Cortex of kidney (tissue), 1 donor: ENCODE measurements at places on chromosomes 2 and 18.

DNA sequence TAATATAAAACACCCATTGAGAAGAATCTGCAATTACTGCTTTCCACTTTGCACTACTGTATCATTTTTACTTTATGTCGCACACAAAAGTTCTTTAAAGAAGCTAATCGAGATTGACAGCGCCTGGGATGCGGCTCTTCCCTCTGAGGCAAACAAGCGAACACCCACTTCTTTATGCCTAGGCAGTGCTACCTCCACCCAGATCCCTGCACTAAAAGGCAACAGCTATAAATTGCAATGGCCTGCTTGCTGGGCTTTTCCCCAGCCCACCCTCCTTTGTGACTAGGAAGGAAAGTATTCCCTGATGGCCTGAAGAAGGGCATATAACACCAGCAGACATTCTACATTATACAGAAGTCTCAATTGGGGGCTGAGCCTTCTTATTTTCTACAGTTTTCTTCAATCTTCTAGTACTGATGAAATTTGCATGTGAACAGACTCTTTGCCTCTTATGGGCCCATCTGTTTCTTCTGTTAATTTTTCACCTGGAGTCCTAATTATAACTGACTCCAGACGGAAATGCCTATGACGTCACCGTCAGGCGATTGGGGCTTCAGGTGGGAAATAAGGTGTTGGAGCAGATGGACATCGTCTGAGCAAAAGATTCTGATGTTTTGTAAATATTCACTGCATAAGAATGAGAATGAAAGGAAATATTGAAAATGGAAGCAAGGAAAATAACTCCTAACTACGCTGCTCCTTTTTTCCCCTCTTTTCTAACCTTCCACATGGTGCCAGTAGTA lies 138.9 kb upstream of the DCC start:
- no peak for DNase-seq

- DNase-seq, result no peak
Observed at GRCh38 chr2:205808486-205809121, 126.3 kb downstream of the NRP2 start.

GRCh38 chr2:160647967-160648685 lies 154.5 kb upstream of the RBMS1 start:
- DNase-seq, result no peak

DNA sequence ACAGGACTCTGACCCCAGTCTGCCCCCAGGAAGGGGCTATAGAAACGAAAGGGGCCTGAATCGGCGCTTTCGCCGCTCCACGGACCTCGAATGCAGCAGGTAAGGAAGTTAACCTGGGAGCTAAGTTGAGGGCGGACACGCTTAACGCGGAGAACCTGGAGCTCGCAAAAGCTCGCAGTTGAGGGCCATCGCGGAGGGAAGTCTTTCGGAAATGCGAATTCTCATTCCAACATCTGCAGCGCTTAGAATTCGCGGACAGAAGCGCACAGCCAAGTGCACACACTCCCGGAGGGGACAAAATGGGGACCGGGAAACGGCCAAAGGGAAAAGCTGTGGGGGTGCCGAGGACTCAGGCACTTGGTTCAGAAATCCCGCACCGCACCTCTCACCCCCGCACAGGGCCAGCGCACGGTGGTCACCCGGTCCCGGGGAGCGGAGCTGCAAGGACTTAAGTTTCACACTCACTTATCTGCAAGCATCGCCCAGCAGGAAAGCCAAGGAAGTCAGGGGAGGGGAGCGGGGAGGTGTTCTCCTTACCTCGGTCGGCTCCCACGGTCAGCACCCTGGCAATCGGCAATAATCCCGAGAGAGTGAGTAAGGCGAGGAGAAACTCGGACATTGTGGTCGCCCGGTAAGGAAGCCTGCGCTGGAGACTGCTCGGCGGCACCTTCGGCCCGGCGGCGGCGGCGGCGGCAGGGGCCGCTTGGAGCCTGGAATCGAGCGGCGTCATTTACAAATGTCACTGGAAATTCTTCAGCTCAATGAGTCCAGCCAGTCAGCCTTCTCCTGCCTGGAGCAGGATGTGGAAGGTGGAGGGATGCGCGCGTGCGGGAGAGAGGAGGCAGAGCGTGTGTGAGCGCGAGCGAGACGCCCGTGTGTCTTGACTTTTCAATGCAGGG lies 456 bp downstream of the LRP1B start:
- DNase-seq, result no peak

GRCh38 chr2:60028849-60029565 lies 524.4 kb downstream of the BCL11A start:
- no peak for DNase-seq

DNA sequence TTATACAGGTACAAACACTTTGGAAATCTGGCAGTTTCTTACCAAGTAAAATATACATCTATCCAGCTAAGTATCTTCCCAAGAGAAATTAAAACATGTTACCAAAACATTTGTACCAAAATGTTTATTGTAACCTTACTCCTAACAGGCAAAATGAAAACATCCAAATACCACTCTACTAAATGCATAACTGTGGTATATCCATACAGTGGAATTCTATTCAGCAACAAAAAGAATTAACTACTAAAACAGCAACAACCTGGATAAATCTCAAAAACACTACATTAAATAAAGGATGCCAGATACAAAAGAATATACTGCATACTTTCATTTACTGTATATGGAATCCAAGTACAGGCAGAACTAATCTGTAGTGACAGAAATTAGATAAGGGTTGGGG lies 51.1 kb downstream of the TLK1 start:
- no peak for DNase-seq

DNA sequence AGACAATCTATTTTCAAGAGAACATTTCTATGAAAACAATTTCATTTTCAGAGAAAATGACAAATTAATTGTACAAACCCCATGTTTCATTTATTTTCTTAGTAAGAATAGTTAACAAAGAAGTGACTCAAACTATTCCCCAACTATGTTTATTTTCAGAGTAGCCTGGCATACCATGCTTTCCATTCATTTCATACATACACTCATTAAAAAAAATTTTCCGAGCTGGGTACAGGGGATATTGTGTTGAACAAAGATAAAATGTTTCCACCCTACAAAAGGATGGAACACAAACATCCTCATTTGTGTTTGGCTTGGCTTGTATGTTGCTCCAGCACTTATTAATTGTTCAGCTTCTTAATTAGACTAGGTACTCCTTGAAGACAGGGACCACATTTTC lies 331.4 kb downstream of the EXOC6B start:
- DNase-seq, result no peak

DNA sequence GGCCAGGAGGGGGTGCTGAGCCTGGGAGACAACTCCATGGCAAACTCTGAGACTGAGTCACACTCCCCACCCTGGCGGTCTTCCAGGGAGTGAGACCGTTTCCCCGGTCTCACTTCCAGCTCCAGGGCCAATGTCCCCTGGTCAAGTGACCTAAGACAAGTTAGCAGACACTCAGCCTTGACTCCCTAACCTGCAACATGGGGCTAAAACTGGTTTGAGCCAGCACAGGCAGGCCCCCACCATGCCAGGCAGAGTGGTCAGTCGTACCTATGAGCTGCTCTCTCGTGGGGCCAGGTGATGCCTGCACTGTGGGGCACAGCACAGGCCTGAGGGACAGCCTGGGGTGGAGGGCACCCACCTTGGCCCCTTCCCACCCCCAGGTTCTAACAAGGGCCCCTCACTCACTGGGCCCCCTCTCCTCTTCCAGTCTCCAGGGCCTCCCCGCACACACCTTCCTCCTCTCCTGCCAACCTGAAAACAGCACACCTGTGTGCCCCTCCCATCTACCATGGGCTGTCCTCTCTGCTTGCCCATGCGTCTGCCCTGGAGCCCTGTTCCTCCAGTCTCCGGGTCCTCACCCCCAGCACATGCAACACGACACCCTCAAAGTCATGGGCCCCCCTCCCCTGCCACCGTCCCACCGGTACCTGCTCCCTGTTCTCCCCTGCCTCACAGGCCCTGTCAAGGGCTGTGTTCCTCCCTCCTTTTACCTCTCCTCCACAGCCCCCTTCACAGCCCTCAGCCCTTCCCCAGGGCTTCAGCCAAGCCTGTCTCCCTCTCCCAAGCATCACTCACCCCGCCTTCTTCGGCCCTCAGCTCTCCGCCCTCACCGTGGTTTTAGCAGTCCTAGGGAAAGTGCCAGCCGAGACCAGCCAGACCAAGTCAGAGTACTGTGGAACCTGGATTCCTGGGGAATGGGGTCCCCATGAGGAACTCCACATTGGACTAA lies 1.6 kb downstream of the GPR17 start:
- DNase-seq, result no peak

DNA sequence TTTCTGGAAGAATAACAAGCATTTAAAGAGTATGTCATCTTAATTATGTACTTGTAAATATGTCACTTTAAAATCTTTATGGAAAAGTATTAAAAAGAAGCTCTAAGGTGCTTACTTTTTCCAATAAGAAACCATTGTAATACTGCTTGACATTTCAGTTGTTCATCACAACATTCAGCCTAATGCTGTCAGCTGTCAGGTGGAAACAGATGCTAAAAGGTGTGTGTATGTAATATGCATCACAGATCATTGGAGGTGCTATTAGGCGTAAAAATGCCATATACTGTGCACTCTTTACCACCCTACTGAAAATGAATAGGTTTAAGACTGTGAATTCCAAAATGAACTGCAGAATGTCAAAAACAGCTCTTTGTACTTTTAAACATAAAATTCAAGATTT lies 40.3 kb downstream of the METTL8 start:
- no peak for DNase-seq

- no peak for DNase-seq
Observed at GRCh38 chr2:139585101-139585500, 804.9 kb upstream of the NXPH2 start.

- DNase-seq, result no peak
Observed at GRCh38 chr18:49747876-49748275, 65.5 kb downstream of the ACAA2 start.

GRCh38 chr2:49129034-49129433 lies 25.3 kb downstream of the FSHR start:
- DNase-seq, result no peak

GRCh38 chr18:5894611-5895298 lies 567 bp downstream of the TMEM200C start:
- DNase-seq, result no peak

- no peak for DNase-seq
Observed at GRCh38 chr2:146527166-146527565, 1317.7 kb upstream of the ACVR2A start.

DNA sequence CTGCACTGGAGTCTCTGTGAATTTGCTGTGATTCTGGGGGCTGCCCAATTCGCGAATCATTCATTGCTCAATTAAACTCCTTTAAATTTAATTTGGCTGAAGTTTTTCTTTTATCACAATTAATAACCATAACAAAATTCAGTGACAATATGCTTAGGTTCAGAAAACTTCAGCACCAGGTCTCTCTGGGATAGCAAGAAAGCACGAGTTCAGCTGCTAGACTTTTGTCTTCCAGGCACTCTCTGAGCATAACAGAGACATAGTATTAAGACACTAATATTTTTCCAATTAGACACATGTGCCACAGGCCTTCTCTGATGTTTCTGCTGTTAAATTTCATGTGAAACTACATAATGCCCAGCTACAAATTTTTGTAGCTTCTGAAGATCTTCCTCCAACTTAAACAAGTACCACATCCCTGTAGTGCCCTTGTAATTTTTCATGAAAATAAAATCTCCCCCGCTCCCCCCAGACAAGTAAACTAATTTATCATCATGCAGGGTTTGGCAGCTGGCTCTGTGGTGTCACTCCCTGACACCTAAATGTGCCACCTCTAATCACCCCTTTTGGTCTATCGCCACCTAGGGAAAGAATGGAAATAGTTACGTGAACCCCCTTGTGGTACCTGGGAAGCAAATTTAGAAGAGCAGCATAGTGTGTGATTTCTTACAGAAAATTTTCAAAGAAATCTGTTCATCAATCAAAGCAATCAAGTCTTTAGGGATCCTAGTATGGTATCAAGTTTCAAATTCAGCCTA lies 94.1 kb downstream of the CSRNP3 start:
- no peak for DNase-seq

GRCh38 chr2:225600444-225600843 lies 200.9 kb downstream of the NYAP2 start:
- DNase-seq, result no peak

- DNase-seq, result no peak
Observed at GRCh38 chr2:63346411-63346810, 241.9 kb downstream of the WDPCP start.

- DNase-seq, result no peak
Observed at GRCh38 chr2:15074751-15075700, 442.5 kb downstream of the LRATD1 start.

DNA sequence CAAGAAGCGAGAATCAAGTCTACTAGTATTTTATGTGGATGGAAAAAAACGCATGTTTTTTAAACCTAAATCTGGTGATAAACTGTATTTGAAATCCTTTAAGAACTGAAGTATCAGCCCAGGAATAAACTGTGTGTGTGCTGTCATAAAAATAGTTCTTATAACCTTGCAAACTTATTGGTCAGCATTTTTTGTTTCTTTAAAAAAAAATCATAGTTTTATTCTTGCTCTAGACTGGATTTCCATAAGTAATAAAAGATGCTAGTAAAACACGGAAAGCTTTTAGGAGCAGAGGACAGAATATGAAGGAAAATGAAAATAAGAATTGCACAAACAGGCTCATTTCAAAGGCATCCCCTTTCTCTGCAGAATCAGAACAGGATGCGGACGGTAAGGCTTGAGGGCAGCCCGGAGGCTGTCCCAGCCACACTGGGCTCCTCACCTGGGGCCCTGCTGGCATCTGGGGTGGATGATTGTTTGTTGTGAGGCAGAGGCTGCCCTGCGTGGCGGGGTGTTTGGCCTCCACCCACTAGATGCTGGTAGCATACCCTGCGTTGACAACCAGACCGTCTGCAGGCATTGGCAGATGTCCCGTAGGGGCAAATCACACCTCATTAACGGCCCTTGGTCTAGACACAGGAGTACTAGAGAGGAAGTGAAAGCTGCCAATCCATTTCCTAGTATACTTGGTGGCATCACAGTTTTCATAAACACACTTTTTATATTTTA lies 52.5 kb downstream of the MBP start:
- no peak for DNase-seq

- DNase-seq, result no peak
Observed at GRCh38 chr2:238166391-238167343, 7.9 kb downstream of the ERFE start.

DNA sequence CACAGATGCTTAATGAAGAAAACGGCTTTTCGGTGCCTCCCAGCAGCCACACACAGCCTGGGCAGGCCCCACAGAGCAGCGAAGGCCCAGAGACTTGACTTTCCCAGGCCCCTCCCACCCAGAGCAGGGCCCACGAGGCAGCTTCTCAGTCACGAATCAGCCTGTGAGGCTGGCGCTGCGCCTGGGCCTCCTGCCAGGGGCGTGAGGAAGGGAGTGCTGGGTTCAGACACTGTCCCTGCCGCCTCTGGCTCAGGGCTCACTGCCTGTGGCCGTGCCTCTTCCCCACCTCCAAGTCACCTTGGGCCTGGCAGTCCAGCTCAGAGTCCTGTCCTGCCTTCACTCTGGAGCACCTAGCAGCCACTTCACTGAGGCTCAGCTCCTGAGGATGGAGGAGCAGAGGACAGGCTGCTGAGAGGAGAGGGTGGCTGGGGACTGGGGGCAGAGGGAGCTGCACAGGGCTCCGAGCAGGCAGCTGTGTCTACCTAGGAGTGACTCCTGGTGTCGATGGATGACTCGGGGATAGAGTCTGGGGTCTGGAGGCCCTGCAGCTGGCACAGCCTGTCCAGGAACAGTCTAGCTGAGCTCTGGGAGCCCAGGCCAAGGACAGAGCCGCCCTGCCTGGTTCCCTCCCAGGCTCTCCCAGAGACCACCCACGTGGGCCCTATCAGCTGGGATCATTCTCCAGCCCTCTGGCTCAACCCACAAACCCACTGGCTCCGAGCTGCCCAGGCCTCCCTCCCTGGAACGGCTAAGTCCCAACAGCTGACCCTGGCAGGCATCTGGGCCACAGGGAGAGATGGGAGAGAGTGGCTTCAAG lies 36.4 kb upstream of the FOSL2 start:
- DNase-seq, result no peak

GRCh38 chr2:72454189-72454588 lies 306.5 kb upstream of the CYP26B1 start:
- no peak for DNase-seq
